ENCODE measurements at places on chromosomes 12 and 14.

- no peak for DNase-seq
These were observed 138.5 kb downstream of the ANO6 start for GRCh38 chr12:45354399-45354798.

DNA sequence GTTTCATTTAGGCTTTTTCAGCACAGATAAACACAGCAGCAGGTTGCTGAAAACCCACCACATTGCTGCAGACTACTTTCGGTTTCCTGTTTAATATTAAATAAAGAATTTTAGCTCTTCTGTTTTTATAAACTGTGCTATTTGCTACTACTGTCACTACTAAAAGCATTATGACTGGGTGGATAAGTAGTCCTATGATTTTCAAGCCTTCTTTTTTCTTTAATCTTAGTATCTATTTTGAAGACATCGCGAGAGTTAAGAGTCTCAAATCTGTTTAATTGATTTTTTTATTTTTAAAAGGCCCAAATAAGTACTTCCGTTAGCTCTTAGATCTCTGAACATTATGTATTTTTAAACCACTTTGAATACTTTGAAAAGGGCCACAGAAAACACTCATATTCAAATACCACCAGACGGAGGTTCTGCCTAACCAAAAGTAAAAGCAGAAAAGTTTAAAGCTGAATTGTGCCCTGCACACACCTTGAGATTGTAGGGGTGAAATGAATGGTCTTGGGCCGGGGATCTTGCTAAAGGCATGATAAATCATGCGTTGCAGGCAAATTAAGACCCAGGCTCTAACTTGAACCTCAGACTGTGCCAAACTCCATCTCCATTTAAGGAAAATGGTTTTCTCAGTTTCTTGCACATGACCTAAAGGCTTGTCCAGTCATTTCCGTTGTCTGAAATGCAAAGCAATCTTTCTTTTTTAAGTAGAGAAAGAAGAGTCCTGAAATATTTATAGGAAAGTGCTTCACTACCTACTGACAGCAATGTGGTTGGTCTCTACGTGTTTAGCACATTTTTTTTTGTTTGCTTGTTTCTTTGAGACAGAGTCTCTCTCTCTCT lies 13.6 kb upstream of the FOXN3 start:
- DNase-seq, result no peak

DNA sequence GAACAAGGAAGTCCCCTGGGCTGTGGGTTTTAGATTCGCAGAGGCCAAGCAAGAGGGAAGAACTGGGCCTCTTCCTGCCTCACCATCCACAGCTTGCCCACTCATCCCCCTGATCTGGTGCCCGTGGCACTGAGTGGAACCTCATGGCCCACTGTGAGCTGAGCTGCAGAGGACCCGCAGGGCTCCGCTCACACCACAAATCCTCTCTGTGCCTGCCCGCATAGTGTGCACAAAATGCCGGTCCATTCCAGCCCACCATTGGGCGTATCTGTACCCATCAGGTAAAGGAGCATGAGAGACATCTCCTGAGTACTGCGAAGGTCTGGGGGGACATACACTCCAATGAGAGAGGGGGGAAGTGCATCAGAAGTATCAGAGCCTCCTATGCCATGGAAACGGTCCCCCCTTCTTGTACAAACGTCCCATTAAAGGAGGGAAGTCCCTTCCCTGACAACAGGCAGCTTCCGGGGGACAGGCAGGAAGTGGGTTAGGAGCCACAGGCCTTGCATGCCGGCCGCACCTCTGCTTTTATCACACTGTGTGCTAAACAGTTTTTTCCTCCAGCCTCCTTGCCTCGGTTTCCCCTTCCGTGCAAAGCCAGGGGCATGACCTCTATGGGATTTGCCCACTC lies 309.4 kb upstream of the DIO3 start:
- DNase-seq, result no peak

GRCh38 chr12:106907411-106907810 lies 48.3 kb upstream of the TMEM263 start:
- DNase-seq, result no peak

DNA sequence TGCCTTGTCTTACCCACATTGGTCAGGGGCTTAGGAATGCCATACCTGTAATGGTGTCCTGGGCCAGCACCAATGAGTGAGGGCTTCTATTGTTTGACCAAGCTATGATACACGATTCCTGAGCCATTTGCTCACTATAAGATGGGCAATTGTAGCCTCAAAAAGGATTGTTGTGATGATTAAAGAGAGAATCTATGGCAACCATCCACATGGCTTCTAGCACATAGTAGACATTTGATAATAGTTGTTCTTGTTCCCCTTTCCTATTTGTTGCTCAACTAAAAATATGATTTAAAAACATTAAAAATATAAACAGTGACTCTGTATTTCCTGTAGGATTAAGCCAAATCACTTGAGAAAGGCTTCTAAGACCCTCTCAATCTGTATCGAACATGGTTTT lies 366.1 kb downstream of the PCNX1 start:
- no peak for DNase-seq

- no peak for DNase-seq
These were observed 962.5 kb downstream of the DIO2 start for GRCh38 chr14:79248771-79249170.

DNA sequence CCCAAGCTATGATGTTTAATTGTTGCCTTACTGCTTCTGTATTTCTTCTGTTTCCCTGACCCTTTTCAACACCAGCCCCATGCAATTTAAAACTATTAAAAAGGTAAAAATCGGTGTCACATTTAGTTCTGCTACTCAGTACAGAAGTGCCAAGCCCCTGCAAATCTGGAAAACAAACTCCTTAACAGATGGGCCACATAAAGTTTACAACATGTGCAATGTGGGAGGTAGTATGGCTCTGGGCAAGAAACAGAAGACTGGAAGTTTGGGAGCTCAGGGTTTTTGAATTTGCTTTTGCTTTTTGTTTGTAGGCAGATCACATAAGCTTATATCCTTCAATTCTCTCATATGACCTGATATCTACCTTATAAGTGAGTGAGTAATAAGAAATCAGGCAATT lies 404.0 kb upstream of the ATP2B1 start:
- no peak for DNase-seq

- DNase-seq, result no peak
These were observed 279.7 kb upstream of the AMIGO2 start for GRCh38 chr12:47359310-47360092.

- no peak for DNase-seq
These were observed 250.0 kb downstream of the PHLDA1 start for GRCh38 chr12:75781532-75782046.

GRCh38 chr14:60686865-60687264 lies 37.3 kb downstream of the SIX4 start:
- DNase-seq, result no peak

DNA sequence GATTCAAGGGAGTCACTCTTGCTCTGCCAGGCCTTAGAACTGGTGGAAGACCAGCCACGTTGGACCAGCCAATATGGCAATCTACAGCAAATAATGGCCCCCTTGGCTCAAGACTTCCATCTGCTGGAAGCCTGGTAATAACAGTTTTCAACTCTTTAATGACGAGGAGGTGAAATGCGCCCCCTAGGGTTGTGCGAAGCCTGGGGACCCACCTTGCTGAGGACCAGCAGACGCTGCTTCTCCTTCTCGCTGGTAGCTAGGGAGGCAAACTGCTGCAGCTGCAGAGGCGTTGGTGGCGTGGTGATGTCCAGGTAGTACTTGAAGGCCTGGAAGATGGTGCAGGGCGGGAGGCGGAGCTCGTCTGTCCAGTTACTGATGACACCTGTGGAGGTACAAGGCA lies 41.5 kb upstream of the FBXO21 start:
- no peak for DNase-seq

DNA sequence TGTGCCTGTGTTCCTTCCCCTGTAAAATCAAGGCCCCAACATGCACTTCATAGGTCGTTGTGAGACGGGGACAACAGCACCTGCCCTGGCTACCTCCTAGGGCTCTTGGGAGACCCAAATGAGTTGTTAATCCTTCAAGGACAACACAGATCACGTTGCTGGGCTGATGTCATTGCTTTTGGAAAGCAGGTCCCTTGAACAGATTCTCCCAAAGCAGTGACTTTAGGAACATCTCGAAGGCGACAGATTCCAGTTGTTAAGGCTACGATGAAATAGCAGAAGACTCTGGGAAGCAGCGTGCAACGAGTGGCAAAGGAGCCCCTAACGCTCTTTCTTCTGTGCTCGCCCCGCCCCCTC lies 26.2 kb upstream of the MAP1LC3B2 start:
- no peak for DNase-seq

- DNase-seq, result no peak
These were observed 6.7 kb upstream of the SLC15A4 start for GRCh38 chr12:128830505-128830893.

GRCh38 chr14:36716614-36717184 lies 55.0 kb downstream of the PAX9 start:
- DNase-seq, result no peak

GRCh38 chr12:95624589-95624988 lies 73.3 kb upstream of the USP44 start:
- DNase-seq, result no peak

DNA sequence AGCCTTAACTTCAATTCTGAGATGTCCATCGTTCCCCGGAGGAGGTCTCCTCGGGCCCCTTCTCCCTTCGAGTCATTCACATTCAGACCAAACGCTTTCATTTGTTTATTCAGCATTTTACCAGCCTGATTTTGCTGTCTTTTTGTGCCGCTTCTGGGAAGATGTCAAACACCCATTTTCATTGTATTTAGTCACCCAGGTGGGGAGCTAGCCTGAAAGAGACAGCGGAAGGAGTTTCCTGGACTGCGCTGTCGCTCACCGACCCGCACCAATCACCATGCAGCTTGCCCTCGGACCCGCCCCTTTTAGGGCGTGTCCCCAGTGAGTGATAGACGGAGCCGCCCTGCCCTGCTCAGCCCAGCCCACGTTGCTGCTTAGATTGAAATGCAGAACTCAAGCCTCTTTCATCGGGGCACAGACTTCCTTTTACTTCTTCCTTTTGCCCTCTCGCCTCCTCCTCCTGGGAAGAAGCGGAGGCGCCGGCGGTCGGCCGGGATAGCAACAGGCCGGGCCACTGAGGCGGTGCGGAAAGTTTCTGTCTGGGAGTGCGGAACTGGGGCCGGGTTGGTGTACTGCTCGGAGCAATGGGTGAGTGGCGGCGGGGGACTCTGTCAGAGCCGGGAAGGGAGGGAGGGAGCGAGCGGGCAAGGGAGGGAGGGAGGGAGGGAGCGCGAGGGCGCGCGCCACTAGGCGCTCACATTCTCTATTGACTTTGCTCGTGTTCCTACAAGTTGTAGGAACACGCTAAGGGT lies at the start of gene PAX9:
Gene PAX9 (plus strand): TSS at position 355 of the 752 bp plus-strand sequence. CDS start 230 bp downstream, at position 585.
- peak; percentile 91 for DNase-seq

- DNase-seq, result no peak
These were observed 63.5 kb upstream of the MYF6 start for GRCh38 chr12:80643961-80644360.

- DNase-seq, result no peak
These were observed 58.8 kb downstream of the OTX2 start for GRCh38 chr14:56751471-56751870.

DNA sequence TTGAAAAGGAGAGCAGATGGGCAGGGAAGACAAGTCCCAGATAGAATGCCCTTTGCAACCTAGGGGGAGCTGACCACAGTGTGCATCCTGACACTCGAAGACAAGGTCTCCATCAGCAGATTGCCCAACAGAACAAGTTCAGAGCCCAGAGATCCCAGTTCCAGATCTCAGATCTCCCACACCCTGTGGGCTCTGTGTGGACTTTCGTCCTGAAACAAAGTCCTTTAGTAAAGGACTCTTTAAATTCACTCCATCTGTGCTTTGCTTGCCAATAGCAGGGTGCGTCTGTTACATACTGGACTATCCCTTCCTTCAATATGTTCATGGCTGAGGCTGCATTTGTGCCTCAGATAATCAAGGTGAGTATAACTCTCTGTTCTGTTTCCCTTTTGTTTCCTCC lies 8.7 kb upstream of the C1RL start:
- no peak for DNase-seq

DNA sequence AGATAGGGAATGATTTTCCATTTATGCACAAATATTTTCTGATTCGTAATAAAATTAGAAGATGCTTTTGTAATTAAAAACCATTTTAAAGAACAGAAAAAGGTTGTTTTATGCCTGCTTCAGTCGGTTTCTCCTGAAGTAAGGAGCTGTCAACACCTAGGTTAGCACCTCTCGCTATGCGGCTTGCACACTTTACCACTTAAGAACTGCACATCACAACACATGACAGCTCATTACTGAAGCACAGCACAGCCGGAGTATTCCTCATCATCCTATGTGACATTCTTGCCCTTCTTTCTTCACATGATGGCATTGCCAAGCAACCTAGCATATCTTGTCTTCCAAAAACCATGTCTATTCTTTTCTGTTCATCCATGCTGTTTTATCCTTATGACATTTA lies 5.4 kb upstream of the WIF1 start:
- DNase-seq, result no peak

GRCh38 chr12:16385782-16386646 lies 38.6 kb downstream of the MGST1 start:
- DNase-seq, result peak; percentile 70

DNA sequence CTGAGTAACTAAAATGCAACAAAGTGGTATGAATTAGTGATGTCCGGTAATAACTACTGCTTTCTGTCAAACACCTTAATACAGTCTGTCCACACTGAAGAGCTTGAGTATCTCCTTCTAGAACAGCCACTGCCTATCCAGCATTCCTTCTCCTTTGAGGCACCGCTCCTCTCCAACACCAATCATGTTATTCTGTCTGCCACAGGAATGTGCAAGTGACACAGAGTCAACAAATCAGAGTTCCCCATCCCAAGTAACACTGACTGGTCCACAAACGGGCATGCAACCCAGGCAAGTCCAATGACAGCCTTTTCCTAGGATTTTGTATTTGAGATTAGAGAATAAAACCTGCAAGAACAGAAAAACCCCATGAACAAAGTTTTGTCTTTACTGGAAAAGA lies 3.8 kb downstream of the GXYLT1 start:
- no peak for DNase-seq

DNA sequence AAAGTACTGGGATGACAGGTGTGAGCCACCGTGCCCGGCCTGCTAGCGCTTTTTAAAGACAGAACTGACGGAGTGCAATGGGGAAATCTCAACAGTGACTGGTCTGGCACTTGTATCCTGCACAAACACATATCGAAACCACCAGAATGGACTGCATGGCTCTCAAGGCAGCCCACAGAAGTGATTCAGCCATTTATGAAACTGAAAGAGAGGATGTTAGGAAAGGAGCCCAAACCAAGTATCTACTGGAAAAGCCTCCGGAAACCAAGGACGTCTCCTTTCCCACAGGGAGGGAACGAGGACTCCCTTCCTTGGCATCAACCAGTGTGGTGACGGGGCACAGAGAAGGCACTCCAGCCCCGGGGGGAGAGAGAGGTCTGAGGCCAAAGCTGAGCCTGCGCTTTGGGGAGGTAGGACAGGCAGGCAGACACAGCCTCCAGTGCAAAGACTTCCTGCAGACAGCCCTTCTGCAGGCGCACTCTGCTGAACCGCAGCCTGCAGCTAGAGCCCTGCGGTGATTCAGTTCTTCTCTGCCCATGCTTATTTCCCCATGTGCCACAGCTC lies 16.5 kb downstream of the SLC15A4 start:
- DNase-seq, result no peak

- no peak for DNase-seq
These were observed 6.8 kb upstream of the ATG14 start for GRCh38 chr14:55418411-55418810.
